ENCODE measurements at places on chromosomes 3 and 15. TPM values are rescaled to one million over a fixed set of nuclear protein-coding genes. Genes with fewer than 3 reads are reported as not detected.

Gene KLHL24
- total RNA-seq = 11.9 TPM

Gene SMAD6
- 38.8 TPM for total RNA-seq

Gene CCR3
- total RNA-seq = not detected

Gene CMTM8
- total RNA-seq = 7.3 TPM

Gene NXPE3
- total RNA-seq = 14.7 TPM

Gene CKMT1B
- total RNA-seq = 0.89 TPM

Gene SLC35G2
- 5.2 TPM for total RNA-seq

Gene CHL1
- not detected for total RNA-seq

Gene TTLL13
- under 0.01 TPM for total RNA-seq

Gene KLF15
- 0.33 TPM for total RNA-seq

Gene AQP9
- total RNA-seq = not detected

Gene CSTA
- total RNA-seq = not detected

Gene GRIP2
- total RNA-seq = 0.25 TPM

Gene HRG
- not detected for total RNA-seq

Gene SLC6A11
- total RNA-seq = not detected

Gene MYD88
- 34.0 TPM for total RNA-seq

Gene CHRNB4
- total RNA-seq = 0.13 TPM

Gene MBNL1
- 213 TPM for total RNA-seq

Gene SCN11A
- not detected for total RNA-seq

All from mesangial cell (primary cell).